ENCODE measurements at places on chromosomes 5 and 9.

- no peak for DNase-seq
Observed at GRCh38 chr5:17243287-17244063, 26.0 kb downstream of the BASP1 start.

DNA sequence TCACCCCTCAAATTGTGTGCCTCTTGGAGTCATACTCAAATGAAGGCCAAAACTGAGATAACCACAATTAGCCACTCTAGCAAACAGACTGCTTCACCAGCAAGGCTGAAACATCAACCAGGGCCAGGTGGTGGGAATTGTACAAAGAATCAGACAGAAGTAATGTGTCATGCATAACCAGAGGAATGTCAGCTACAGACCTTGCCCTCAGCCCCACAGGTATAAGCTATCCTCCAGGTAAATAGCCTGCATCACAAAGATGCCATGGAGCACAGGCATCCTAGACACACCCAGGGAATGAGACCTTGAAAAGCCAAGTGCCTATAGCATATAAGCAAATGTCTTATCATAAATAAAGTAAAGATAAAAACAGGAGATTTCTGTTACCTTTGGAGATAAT lies 242.7 kb downstream of the CETN3 start:
- DNase-seq = no peak

DNA sequence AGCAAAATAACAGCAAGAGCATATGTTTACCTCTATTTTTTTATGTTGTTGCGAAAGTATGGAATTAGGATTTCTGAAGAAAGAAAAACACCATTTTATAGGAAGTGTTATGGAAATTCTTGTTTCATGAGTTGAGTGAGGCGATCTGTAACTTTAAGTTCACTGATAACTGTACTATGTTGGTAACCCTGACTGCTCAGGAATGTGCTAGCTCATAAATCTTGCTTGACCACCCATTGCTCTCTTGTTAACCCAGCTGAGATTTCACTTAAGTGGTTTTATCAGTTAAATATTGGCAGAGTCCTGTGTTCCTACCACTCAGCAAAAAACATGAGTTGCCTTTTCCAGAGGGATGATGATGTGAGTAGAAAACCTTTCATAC lies 91.1 kb upstream of the STARD4 start:
- peak; percentile 54 for DNase-seq

GRCh38 chr9:124950050-124950718 lies 9.3 kb upstream of the GOLGA1 start:
- no peak for DNase-seq

DNA sequence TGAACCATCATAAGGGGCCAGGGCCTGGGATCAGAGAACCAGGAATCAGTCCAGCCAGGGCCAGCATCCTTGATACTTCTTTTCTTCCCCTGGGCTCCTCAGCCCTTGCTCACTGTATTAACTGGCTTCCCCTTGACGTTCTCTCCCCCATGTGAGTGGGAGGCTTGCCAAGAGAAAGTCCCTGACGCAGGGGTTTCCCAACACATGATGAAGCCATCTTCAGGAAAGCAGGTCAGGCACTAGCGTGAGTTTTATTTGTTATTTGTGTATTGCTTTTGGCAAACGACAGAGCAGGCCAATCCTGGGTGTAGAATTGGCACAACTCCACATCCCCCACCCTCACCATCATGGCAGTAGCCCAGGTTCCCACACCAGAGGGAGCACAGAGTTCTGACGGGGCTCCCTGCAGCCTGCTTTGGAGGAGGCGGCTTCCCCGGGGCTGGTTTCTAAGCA lies 165.5 kb upstream of the NFIL3 start:
- DNase-seq = peak; percentile 75

- DNase-seq = no peak
Observed at GRCh38 chr5:144487207-144487606, 316.5 kb downstream of the KCTD16 start.

- peak; percentile 70 for DNase-seq
Observed at GRCh38 chr5:5313101-5313635, 109.3 kb upstream of the ICE1 start.

DNA sequence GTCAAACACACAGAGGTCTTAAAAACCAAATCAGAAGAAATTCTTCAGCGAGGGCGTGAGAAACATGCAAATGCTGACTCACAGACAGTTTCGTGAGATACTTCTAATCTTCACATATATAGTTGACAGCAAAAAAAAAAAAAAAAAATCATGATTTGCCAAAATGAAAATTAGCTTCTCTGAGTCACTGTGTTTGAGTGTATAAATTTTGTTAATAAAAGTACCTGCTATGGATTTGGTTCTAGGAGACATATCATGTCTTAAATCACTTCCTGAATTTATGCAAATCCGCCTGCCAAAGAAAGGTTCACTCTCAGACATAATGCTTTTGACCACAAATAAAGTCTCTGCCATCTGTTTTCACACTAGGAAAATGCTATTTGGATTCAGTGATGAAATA lies 114.3 kb downstream of the SLC1A3 start:
- DNase-seq = no peak

- DNase-seq = peak; percentile 28
Observed at GRCh38 chr5:26894719-26895263, 143.6 kb downstream of the CDH9 start.

All from astrocyte of the spinal cord (primary cell).